MCF 10A (cell line): ENCODE measurements at places on chromosomes 6 and 20. TPM values are rescaled to one million over a fixed set of nuclear protein-coding genes. Genes with fewer than 3 reads are reported as not detected.

The STMND1 gene
- not detected in 2 replicates for total RNA-seq

The SLC17A1 gene
- not detected in 2 replicates for total RNA-seq

The PSORS1C2 gene
- not detected in 2 replicates for total RNA-seq

The IRF4 gene
- not detected in 2 replicates for total RNA-seq

The PRELID3B gene
- total RNA-seq: 180 and 197 TPM in 2 replicates

The C20orf141 gene
- total RNA-seq: not detected in 2 replicates

The OR2H1 gene
- total RNA-seq: not detected in 2 replicates

The HCK gene
- not detected in 2 replicates for total RNA-seq

The FAM217A gene
- total RNA-seq: not detected in 2 replicates
